CD4-positive, alpha-beta memory T cell (primary cell): ENCODE measurements at places on chromosomes 3 and 15. TPM values are rescaled to one million over a fixed set of nuclear protein-coding genes. Genes with fewer than 3 reads are reported as not detected.
A peak's percentile ranks its signal among the peaks of the same experiment; 100 is the strongest.

The CPA3 gene
- not detected for polyA plus RNA-seq

The EXD1 gene
- polyA plus RNA-seq = not detected

The IL20RB gene
- 1.4 TPM for polyA plus RNA-seq

DNA sequence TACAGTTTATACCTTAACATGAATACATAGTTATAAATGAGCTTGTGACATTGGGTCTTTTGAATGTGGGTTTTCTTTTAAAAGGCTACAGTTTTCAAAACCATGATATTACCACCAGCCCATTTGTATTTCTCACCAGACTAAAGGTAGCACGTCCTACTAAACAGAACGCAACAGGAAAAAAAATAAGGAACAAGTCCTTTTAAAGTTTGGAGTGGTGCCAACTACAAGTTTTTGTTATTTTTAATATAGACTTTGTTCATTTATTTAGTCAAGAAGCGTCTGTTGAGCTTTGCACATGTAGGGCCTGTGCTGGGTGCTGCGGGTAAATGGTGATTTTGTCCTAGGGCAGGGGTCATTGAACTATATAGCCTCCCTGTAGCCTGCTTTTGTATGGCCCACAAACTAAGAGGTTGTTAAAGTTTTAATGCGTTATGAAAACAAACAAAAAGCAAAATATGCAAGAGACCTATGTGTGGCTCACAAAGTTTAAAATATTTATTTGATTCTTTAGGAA, 164.4 kb downstream of the GHSR start:
- no peaks in the 10 kb centered on the region for H3K36me3 ChIP-seq
- DNase-seq = no peak
- H3K27me3 ChIP-seq = no peaks in the 10 kb centered on the region
- H3K27ac ChIP-seq = no peak overlapping the region
- no peaks in the 10 kb centered on the region for H3K4me1 ChIP-seq

DNA sequence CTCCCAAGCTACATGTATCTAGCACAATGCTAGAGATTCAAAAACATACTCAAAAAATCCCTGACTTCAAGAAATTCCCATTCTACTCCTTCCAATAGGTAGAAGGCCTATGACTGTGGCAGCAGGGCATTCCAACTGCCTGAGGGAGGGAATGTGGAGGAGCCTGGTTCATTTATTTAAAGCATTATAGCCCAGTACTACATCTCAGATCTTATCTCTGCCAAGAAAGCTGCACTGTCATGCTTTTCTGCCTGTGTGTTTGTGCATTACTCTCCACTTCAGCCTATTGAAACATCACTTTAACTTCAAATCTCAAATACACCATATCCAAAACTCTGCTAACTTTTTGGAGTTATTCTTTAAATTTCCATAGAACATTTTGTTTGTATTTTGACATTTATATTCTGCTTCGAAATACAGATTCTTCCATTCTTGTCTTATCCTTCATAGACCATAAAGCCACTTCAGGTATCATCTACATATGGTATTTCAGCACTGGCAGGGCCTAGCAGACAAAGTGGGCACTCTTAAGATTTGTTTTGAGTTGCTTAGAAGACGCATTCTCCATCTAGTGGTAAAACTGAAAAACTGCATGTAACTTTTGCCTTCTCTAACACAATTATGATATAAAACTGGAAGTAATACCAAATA, 59.1 kb upstream of the NEDD4 start:
- no peaks in the 10 kb centered on the region for H3K4me1 ChIP-seq
- no peaks in the 10 kb centered on the region for H3K36me3 ChIP-seq
- peak; percentile 50 for DNase-seq
- no peak overlapping the region for H3K4me3 ChIP-seq
- H3K27me3 ChIP-seq = no peaks in the 10 kb centered on the region

- H3K4me1 ChIP-seq = peaks cover 35% of the 10 kb centered on the region
- H3K36me3 ChIP-seq = peaks cover 10% of the 10 kb centered on the region
- no peak overlapping the region for H3K4me3 ChIP-seq
- no peaks in the 10 kb centered on the region for H3K27me3 ChIP-seq
- no peak overlapping the region for H3K27ac ChIP-seq
Measured at GRCh38 chr3:9897408-9898372, 5.0 kb upstream of the IL17RE start.

DNA sequence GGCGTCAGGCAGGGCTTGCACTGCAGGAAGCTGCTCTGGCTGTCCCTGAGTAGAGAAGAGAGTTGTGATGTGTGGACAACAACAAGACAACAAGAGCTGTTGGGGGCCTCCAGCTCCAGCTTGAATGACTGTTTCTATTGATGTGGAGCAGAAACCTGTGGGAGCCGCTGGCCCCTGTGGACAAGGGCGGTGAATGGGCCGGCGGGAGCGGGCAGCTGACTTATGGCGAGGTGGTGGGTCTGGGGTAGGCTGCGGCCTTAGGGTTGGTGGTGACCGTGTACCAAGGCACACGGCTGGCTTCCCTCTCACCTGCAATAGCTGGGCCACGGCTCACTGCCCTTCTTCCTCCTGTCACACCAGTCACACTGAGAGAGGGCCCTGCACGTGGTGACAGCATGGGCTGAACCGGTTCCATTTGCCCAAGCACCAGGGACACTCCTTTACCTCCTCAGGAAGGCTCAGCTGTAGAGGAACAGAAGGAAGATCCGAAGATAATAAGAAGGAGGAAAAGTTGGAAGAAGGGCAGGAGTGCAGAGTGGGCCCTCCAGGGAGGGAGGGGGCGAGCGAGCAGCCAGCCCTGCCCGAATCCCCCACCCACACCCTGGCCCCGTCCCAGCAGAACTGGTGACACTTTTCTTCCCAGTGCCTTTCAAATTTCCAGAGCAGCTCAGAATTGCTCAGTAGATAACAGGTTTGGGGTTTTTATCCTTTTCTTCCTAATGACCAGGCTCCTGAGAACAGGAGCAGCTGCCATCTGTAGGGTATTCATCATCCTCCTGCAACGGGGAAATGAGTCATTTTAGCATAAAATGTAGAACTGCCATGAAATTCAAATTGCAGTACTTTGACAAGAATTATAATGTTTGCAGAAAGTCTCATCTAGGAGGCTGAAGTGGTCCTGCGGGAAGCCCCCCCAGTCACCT, 136.9 kb downstream of the TJP1 start:
- H3K4me1 ChIP-seq = no peaks in the 10 kb centered on the region
- no peaks in the 10 kb centered on the region for H3K27me3 ChIP-seq
- no peak overlapping the region for H3K4me3 ChIP-seq

DNA sequence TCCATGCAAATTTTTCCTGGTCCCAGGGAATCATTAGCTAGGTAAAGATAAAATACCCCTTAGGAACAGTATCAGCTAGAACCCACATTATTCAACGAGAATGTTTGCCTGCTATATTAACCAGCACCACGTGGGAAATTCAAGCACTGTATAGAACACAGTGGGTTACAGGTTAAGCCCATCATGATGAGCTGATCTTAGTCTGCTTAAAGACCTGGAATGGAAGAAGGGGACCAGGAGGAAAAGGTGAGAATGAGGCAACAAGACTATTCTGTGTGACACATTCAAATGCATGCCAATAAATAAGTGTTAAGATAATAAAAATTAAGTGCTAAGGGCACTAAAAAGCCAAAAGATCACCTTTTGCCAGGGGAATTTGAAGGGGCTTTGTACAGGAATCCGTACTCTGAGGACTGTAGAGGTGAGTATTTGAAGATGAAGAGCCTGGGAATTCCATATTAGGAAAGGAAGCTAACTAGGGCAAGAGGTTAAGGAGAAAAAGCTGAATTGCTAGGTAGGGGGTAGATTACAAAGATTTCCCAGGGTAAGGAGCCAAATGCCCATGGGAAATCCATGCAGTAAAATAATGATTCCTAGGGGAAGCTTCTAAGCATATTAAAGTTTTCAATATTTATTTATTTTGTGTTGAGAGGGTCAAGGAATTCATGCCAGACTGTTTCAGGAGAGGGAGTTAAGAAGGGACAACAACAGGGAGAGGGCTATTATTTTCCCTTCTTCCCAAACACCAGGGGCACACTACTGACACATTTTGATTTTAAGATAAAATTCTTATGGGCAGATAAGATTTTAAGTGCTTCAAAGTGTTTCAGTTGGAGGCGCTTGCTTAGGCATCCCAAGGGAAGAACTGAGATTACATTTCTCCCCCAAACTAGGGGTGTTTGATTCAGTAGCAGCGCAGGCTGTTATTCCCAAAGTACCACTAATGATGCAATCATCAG, 2.3 kb upstream of the MED12L start:
- H3K27ac ChIP-seq = no peak overlapping the region
- no peak for DNase-seq
- peaks cover 6% of the 10 kb centered on the region for H3K4me1 ChIP-seq

DNA sequence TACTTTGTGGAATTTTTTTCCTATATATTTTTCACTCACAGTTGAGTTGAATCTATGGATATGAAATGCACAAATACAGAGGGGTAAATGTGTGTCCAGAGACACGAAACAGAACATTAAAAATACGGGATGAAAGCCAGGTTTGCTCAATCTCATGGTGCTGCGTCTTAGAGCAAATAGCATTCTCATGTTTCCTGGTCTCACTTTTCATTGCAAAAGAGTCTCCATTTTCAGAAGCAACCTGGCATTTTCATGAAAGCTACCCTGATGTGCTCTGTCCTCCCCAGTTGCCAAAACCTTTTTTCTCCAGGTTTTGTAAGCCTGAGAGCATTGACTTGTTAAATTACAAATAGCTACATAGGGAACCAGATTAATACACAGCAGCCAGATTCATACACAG, 49.5 kb upstream of the MBNL1 start:
- DNase-seq = no peak
- no peak overlapping the region for H3K4me3 ChIP-seq
- no peaks in the 10 kb centered on the region for H3K36me3 ChIP-seq

GRCh38 chr3:152026033-152026556, 152.7 kb downstream of the SUCNR1 start:
- no peaks in the 10 kb centered on the region for H3K27me3 ChIP-seq
- H3K27ac ChIP-seq = no peak overlapping the region
- H3K4me1 ChIP-seq = no peaks in the 10 kb centered on the region
- no peaks in the 10 kb centered on the region for H3K36me3 ChIP-seq

DNA sequence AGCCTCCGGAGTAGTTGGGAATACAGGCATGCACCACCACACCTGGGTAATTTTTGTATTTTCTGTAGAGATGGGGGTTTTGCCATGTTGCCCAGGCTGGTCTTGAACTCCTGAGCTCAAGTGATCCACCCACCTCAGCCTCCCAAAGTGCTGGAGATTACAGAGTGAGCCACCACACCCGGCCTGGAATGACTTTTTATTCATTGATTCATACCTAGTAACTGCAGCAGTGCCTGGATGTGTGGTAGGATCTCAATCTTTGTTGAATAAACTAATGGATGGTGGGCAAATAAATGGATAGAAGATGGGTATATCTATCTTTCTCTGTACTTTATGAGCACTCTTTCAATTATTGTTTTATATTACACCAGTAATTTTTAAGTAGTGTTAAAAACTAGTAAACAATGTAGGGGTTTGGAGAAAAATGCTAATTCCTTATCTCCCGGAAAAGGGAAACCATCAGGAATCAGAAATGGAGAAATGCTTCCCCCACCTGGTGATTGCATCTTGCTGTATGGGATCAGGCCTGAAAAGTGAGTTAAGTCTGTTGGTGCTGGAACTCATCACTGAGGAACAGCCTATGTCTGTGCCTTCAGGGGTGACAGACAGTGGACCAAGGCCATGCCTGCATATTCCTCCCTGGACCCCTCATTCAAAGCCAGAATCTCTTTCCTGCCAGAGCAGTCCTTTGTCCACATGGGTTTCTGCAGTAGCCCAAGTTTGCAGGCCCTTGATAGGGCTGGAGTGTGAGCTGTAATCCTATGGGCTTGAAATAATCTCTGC, 161.0 kb upstream of the CTDSPL start:
- no peaks in the 10 kb centered on the region for H3K27me3 ChIP-seq
- H3K4me3 ChIP-seq = no peak overlapping the region
- no peaks in the 10 kb centered on the region for H3K4me1 ChIP-seq
- no peak overlapping the region for H3K27ac ChIP-seq
- no peak for DNase-seq
- H3K36me3 ChIP-seq = no peaks in the 10 kb centered on the region

DNA sequence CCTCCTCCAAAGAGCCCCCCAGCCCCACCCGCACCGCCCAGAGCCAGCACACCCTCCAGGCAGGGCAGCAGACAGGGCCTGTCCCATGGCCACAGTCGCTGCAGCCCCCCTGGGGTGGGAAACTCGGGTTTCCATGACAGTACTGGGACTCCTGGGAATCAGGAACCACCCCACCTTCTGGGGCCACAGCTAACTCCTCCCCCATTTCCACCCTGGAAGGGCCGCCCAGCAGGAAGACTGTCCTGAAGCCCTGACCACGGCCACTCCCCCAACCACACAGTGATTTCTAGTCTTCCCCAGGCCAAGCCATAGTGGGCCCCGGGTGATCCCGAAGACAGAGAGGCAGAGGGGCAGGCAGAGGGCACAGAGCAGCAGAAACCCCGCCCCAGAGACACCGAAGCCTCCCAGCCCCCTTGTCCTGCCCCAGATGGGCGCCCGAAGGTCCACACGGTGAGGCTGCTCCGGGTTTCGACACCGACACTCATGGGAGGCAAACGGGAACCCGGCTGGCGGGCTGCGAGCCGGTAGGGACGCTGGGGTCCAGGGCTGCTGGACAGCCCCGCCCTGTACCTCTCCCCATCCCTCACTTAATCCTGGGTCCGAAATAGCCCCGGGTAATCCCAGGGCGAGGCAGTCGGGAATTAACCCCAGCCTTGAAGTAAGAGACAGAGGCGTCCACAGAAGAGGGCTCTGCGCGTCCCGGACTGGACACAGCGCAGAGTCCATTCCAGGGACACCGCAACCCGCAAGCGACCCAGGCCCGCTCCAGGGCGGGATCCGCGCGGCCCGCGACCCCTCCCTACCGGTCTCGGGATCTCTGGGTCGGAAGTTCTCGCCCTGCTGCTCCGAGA, 138.4 kb downstream of the NUP210 start:
- no peaks in the 10 kb centered on the region for H3K36me3 ChIP-seq
- no peak overlapping the region for H3K4me3 ChIP-seq
- DNase-seq = no peak
- no peak overlapping the region for H3K27ac ChIP-seq
- H3K4me1 ChIP-seq = peaks cover 6% of the 10 kb centered on the region

DNA sequence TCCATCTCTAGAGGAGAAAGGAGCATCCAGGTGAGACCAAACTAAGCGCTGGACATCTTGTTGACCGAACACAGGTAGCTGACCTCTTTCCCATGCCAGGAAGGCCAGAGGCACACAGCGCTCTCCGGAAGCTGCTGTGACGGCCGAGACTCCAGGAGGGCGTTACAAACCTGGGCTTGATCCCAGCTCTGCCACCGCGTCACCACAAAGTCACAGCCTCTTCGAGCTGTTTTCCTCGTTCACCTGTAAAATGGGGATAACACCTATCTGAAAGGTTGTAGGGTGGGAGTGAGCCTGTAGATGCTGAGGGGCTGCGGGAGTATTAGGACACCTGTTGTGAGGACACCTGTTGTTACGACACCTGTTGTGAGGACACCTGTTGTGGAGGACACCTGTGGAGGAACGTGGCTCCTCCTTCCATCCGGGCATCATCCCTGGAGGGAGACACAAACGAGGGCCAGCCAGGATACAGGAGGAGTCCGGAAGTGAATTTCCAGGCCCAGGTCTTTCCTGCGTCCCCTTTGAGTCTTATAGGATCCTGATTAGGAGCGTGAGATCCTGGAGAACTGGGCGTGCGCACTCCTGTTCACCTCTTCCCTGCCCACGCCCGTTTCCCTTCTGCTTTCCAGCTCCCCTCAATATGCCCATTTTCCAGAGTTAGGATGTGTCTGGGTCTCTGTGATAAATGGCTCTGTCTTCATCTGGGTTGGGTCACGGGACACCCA, 2.3 kb upstream of the MUC4 start:
- H3K36me3 ChIP-seq = no peaks in the 10 kb centered on the region
- no peaks in the 10 kb centered on the region for H3K4me1 ChIP-seq
- H3K27me3 ChIP-seq = no peaks in the 10 kb centered on the region
- H3K27ac ChIP-seq = no peak overlapping the region
- no peak for DNase-seq

- no peak overlapping the region for H3K27ac ChIP-seq
- H3K4me3 ChIP-seq = no peak overlapping the region
- H3K4me1 ChIP-seq = peaks cover 8% of the 10 kb centered on the region
- H3K27me3 ChIP-seq = no peaks in the 10 kb centered on the region
- H3K36me3 ChIP-seq = no peaks in the 10 kb centered on the region
Measured at GRCh38 chr3:187708696-187709095, 6.3 kb upstream of the RTP2 start.
